Fibroblast of the conjunctiva (primary cell): ENCODE measurements at places on chromosomes 4 and X.

- DNase-seq = no peak
These were observed 92.1 kb upstream of the WDFY3 start for GRCh38 chr4:85058551-85058950.

GRCh38 chr4:113955411-113955810 lies 24.0 kb downstream of the ARSJ start:
- no peak for DNase-seq

DNA sequence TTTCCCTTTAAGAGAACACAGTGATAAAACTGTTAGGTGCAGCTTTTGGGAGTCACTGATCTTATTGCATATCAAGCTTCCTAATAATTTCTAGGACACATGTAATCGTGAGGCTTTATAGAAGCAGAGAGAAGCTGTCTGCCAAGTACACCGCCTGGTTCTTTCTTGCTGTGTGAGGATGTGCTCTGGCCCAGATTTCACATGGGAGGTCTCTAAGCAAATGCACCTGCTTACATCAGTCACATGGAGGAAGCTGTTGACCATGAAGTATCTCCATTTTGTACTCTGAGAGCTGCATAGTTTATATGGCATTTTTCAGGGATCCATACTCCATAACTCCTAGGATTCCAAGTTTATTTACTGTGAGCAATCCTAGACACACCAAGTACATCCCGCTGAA lies 37.1 kb downstream of the RGS12 start:
- DNase-seq = no peak

DNA sequence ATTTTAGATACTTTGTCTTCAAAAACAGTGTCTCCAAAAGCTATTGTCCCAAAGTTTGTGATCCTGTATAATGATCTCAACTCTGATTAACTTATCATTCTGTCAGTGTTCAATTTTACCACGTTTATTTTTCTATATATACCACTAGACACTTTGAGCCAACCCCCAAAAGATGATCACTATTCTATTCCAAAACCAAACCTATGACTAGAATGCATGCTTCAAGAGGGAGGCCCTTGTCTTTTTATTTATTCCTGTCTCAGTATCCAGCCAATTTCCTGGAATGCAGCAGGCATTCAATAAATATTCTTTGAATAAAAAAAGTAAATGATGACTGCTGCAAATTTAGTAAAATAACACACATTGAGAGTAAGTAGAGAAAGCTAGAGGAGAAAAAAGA lies 275.6 kb downstream of the LDB2 start:
- DNase-seq = no peak

DNA sequence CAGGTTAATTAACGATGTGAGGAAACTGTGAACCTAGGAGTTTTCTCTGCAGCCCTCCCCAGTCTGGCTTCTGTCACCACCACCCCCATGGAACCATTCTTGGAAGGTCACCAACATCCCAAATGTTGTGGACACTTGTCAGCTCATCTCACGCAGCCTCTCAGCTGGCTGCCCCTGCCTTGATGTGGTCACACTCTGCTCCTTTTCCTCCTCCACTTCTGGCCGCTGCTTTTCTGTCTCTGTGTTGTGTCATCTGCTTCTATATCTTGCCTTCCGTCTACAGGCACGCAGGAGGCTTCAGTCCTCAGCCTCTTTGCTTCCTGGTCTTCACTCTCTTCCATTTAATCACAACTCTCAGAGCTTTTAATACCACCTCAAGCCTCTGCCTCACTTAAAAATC lies 371.5 kb upstream of the SLIT2 start:
- DNase-seq = no peak

DNA sequence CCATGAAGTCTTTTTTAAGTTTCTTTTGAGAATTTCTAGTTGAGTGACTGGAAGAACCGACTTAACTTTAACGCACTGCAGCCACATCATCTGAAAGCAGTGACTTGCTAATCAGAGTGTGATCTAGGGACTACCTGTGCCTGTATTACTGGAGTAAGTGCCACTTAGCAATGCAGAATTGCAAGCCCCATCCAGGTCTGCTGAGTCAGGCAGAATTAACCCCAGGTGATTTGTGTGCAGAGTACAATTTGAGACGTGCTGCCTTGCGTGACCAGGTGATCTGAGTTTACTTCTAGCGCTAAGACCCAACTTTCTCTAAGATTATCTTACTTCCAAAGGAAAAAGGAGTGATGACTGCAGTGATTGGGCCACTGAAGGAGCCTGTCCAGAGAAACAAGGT lies 85.3 kb downstream of the CLCN4 start:
- no peak for DNase-seq

- no peak for DNase-seq
These were observed 88.0 kb downstream of the FRYL start for GRCh38 chr4:48692044-48692443.

GRCh38 chr4:150944660-150945059 lies 70.4 kb downstream of the LRBA start:
- DNase-seq = no peak

- DNase-seq = no peak
These were observed 1131.6 kb upstream of the PCDH7 start for GRCh38 chr4:29588617-29589016.

- peak; percentile 43 for DNase-seq
These were observed 113.0 kb upstream of the PRDX4 start for GRCh38 chrX:23554304-23554703.

DNA sequence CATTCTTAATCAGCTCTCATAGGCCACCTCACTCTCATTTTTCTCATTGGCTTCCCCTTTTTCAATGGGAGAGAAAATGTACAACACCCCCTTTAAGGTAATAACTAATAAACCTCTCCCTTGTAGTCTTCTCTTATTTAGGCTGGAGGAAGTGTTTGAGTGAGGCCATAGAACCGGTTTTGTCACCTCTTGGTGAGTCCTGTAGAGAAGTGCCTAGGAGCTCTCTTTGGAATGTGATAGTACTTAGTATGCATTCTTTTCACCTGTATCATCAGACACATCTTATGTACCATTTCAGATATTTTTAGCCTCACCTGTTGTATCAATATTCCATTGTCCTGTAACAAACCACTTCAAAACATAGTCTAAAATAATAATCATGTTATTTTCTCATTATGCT lies 3.5 kb upstream of the TAB3 start:
- DNase-seq = no peak

DNA sequence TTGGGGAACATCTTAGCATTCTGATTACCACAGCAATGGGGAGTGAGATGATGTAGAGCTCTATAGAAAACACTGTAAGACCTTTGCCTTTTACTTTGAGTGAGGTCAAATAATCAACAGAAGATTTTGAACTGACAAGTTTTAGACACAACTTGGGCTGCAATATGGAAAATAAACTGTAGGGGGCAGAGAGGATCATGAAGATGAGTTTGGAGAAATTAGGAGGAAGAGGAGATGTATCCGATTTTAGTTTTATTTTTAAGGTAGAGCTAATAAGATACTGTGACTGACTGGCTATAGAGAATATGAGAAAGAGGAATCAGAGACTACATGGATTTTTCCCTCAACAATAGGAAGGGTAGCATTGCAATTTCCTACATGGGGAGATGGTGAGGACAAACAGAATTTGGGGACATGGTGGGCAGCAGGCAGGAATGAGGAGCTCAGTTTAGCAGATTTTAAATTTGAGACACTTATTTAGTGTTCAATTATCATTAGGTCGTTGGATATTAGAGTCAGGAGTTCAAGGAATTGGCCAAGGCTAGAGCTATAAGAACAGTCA lies 563.1 kb downstream of the INPP4B start:
- no peak for DNase-seq

GRCh38 chr4:26048950-26049349 lies 134.9 kb downstream of the SMIM20 start:
- peak; percentile 39 for DNase-seq

GRCh38 chr4:101020956-101021355 lies 326.4 kb downstream of the PPP3CA start:
- peak; percentile 24 for DNase-seq

- no peak for DNase-seq
These were observed 17.7 kb downstream of the COL4A6 start for GRCh38 chrX:108420481-108420880.

GRCh38 chr4:150323406-150324325 lies 245.4 kb downstream of the DCLK2 start:
- DNase-seq = no peak
